ENCODE measurements at places on chromosomes 5 and 9.
A peak's percentile ranks its signal among the peaks of the same experiment; 100 is the strongest.

DNA sequence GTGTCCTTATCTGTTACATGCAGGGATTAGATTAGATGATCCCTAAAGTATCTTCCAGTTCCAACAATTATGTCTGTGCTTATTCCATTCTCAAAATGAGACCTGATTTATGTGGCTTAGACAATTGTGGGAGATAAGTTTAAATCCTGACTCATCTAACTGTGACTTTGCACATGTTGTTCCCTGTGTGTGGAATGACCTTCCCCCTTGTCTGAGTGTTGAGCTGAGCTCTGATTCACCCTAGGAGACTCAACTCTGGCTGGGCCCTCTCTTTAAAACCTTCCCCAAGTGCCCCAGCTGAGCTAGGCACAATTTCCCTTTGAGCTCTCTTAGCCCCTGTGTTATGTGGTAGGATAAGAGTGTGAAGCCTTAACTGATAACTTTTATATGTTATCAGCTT, 118.9 kb upstream of the ELL2 start:
- DNase-seq: peak; percentile 33

DNA sequence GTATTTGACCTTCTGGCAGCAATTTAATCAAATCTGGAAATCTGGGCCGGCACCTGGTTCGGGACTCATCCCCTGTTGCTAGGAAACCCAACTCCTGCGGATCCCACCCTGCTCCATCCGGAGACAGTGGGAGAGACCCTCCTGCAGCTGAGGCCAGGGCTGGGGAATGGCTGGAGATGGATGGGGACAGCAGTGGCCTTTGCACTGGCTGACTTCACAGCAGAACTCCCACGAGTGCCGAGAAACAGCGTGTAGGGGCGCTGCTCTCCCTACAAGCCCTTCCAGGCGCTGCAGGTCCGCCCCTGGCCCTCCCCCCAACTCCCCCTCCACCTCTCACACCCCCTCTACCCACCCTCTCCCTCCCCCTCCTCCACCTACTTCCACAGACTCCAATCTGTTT, 105.8 kb upstream of the PPP1R26 start:
- DNase-seq: no peak

DNA sequence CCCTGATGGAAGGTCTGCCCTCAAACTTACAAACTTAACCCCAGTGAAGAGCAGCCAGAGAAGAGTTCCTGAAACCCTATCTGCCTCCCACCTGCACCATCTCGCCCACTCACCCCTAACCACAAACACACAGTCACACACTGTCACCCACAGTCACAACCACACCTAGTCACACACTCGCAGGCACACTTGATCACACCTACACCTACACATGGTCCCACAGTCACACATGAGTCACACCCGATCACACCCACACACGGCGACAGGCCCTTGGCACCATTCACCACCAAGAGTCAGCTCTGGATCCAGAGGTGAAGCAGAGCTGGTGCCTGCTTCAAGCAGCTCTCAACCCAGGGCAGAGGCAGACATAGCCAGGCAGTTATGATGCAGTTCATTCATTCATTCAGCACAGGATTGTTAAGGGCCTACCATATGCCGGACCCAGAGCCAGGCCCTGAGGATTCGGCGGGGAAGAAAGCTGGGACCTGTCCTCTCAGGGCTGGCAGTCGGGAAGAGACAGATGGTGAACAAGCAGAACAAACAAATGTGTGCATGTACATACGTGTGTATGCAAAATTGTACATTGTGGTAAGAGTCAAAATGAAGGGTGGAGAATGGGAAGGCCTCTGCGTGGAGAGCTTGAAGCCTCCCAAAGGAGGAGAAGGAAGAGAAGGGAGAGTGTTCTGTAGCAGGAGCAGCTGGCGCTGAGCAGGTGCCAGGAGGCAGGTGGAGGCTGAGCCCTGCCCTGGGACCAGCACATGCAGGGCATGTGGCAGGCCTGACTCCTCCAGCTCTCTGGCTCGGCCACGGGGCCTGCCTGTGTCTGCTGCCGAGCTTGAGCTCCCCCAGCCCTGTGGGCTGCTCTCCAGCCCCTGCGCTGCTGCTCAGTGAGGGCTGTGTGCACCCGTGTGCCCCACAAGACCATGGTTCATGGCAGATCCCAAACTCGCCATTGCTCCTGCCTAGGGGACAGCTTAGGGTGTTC, 6.4 kb downstream of the TSPAN17 start:
- DNase-seq: peak; percentile 73

GRCh38 chr5:101346906-101347305, 443.8 kb upstream of the ST8SIA4 start:
- DNase-seq: no peak

DNA sequence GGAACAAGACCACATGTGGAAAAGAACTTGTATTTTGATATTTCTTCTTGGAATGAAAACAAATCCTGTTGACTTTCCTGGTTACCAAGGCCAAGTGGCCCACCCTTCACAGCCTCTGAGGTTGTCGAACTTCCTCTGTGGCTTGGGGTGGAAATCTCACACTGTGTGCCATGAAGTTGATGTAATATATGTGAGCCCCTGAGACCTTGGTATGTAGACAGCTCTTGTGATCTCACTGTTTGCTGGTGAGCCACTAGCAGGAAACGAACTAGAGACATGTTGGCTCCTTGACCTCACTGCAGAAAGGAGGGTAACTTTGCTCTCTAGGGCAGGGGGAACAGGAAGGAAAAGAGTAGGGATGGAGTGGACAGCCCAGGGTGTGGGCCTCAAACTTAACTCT, 159.4 kb downstream of the ARHGAP26 start:
- DNase-seq: peak; percentile 71

GRCh38 chr5:44708602-44709001, 100.1 kb upstream of the MRPS30 start:
- DNase-seq: no peak

DNA sequence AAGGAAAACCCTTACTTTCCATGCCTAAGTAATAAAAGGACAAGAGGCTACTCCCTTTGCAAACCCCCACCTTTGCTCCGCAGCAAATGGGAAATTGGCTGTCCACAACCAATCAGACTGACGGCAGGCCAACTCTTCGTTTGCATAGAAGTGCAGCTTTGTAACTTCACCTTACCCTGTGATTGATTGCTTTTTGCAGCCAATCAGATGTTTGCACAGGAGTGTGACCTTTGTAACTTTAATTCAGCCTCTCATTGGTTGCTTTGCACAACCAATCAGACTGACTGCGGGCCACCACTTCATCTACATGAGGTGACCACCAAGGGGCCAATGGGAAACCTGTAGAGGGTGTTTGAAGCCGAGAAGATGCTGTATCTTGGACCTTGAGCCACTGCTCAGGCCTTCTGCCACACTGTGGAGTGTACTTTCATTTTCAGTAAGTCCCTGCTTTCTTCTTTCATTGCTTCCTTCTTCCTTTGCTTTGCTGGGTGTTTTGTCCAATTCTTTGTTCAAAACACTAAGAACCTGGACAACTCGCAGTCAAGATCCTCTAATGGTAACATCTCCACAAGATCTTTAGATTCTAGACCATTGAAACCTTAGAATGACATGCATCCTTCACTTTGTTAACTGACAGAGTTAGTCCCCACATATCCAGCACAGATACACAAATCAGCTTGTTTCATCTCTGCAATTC, 51.3 kb upstream of the FREM1 start:
- no peak for DNase-seq

DNA sequence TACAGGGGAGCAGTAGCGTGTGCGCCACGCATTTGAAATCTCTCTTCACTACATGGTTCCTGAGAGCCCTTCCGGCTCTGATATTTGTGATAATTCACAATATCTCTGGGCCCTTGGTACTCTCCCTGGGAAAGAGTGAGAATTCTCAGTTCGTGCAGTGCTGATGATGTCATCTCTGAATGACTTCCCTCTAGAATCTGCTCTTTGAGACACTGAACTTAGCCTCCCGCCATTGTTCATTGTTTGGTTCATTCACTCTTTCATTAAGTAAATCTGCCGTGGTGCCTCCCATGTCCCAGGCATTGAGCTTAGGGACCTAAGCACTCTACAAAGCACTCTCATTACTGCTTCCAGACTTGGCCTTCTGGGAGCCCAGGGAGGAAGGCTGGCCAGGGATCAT, 94.0 kb downstream of the PPARGC1B start:
- DNase-seq: no peak

- peak; percentile 11 for DNase-seq
These were observed 40.0 kb downstream of the MTREX start for GRCh38 chr5:55347786-55348185.

All from suppressor macrophage (primary cell).